Posterior vena cava (tissue), 2 donors: ENCODE measurements at places on chromosomes 5 and 9. TPM values are rescaled to one million over a fixed set of nuclear protein-coding genes. Genes with fewer than 3 reads are reported as not detected.

GRCh38 chr5:124157320-124157719 lies 589.1 kb downstream of the ZNF608 start:
- no peak for DNase-seq

DNA sequence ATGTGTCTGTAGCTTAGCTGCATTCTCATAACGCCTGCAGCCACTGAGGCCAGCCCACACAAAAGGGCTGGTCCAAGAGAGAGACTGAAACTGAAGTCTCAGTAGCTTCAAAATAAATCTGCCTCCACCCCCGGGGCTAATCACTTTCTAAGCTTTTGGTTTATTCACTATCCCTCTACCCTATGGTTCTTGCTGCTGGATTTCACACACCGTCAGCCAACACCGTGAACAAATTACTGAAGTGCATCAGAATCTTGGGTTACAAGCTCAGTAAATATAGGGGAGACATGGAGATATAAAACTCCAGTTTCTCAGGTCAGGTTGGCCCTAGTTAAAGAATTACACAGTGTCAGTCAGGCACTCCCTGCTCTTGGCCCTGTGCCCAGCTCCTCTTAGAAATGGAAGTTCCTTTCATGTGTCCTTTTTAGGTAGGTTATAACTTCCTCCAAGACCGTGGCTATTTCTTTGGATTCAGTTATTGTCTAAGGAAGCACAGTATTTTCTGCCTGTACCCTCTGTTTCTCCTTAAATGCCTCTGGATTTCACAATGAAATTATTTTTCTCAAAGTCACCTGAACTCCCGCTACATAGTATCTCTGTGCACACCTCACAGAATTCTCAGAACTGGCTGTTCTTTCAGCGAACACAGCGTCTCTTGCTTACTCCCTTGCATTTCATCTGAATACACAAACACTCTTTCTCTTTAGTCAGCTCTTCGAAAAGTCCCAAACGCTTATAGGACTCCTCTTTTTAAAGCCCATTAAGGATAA lies 112.5 kb downstream of the FAM174A start:
- DNase-seq: no peak

DNA sequence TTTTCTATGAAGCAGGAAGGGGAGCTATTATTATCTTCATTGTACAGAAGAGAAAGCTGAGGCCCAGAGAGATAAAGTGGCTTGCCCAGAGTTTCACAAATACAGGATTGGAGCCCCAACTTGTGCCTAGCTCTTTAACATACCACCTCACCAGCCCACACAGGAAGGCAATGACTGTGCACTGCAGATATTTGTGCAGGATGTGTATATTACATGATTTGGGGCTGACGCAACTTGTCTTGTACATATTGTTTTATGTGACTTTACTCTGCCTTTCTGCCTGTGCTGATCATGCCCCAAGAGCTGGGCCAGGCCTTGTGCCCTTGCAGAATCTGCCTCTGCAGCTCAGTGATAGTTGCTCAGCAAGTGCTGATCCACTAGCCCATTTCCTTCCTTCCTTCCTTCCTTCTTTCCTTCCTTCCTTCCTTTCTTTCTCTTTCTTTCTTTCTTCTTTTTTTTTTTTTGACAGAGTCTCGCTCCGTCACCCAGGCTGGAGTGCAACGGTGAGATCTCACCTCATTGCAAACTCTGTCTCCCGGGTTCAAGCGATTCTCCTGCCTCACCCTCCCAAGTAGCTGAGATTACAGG lies 106.6 kb upstream of the TBCA start:
- DNase-seq: no peak

GRCh38 chr9:6414247-6414641 lies 1.2 kb downstream of the UHRF2 start:
- no peak for DNase-seq

- no peak for DNase-seq
Measured at GRCh38 chr9:36438536-36439236, 38.6 kb upstream of the RNF38 start.

- DNase-seq: no peak
Measured at GRCh38 chr9:83649515-83649914, 26.6 kb downstream of the IDNK start.

DNA sequence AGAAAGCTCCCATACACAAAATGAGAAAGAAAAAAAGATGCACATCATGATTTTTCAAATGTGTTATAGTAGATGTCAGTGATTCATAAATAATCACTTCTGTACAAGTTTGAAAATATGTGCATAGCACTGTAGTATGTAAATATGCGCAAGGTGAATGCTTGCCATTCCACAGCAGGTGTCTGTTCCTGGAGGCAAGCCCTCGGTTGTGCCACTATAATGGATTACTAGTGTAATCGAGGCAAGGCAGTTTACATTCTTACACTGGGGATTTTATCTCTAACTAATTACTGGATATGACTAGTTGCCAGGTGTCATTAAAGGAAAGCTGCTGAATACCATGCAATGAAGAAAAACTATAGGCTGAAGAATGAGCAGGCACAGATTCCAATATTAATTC lies 93.6 kb downstream of the ARHGEF28 start:
- DNase-seq: no peak

GRCh38 chr5:176679365-176680225 lies 32.3 kb downstream of the TSPAN17 start:
- no peak for DNase-seq

- DNase-seq: no peak
Measured at GRCh38 chr5:135986891-135987401, 32.2 kb upstream of the LECT2 start.

GRCh38 chr5:127943061-127943371 lies 140.6 kb upstream of the SLC12A2 start:
- no peak for DNase-seq

DNA sequence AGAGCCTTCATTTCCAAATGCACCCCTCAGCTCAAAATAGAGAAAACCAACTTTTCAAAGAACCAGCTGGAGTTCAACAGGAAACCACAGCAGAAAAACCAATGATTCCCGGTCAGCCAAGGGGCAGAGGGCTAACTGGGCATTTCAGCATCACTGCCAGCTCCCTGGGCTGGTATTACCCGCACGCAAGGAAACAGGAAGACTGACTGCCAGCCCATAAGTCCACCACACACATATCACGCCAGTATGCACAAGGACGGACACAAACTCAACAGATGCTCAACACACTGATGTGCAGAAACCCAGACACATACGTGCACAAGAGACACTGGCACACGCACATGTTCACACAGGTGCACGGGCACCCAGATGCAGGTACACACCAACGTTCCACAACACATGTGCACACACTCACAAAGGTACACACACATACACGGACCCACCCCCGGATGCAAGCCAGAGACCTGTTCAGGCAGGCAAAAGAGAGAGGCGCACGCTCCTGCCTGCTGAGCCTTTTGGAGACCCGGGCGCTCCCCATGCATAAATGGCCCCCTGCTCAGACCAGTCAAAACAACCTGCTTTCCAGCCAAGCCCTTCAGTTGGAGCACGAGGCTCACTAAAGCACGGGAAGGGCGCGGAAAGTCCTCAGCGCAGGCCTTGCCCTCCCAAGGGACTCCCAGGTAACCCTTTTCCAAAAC lies 2.1 kb downstream of the ADAMTS2 start:
- DNase-seq: no peak

DNA sequence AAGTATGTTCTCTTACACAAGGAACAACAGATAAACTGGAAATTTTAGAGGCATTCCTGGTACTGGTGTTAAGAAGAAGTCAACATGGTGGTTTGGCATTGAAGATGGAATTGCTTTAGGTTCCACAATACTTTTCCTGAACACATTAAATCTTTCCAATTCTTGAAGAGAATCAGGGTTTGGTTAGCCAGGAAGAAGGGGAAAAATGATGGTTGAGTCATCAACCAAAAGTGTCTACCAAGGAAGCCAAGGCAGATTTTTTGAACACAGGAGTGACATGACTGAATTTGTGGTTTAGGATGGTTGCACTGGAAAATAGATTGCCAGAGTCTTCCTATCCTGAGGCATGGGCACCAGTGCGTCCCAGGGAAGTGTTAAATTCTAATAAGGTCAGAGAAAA lies 433.4 kb downstream of the TMEM38B start:
- DNase-seq: no peak

DNA sequence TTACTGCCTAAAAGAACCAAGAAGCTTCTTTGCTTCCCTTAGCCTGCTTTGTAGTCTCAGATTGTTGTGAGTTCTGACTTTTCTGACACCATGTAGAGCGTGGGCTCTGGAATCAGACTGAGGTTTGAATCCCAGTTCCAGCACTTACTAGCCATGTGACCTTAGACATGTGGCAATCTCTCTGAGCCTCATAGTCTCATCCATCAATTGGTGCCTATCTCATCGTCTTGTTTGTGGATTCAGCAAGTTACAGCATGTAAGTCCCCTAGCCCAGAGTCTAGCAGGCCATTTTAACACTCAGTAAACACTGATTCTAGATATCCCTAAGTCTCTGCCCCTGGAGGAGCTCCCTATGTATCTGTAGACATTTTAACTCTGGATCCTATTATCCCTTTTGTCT lies 94.7 kb downstream of the ANGPTL2 start:
- no peak for DNase-seq

DNA sequence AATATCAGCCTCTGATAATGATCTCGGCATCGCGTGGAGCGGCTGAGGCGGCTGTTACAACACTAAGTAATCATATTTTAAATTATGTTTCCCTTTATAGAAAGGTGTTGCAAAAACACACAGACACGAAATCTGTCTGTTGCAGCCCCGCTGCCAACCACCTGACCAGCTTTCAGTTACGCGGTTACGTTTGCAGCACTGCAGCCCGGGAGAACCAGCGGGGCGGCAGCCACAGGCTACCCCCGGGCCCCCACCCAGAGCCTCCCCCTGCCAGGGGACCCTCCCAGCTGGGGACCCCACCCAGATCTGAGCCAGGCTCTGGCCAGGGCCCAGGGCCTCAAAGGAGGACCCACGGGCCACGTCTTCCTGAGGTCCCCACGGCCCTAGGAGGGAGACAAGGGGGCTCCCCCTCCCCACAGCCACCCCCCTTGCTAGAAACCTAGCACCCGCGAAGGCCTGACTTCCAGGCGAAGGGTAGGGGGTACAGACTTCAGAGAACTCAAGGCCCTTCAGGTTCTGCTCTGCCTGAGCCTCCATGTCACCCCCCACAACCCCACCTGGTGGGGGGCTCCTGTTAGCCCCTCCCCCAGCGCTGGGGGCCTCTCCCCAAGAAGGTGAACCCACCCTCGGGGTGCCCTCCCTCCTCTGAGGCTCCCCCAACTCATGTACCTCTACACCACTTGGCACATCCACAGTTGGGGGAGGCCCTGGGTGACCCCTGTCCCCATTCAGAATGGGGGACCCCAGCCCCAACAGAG lies 6.0 kb downstream of the NACC2 start:
- peak; percentile 79 for DNase-seq

DNA sequence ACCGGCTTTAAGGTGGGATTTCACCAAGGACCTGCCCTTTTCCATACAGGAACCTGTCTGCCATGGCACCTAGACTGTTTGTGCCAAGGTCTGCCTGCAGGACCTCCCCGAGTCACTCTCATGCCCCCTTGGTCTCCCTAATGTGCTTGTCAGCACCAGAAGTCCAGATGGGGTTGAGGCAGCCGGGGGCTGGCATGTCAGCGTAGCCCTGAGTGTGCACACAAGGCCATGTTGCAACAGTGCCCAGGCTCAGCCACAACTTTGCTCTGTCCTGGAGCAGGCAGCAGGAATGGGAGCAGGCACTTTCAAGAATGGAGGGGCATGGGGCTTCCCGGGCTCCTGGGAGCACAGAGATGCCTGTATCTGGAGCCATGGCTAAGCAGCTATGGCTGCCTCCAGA lies 621.5 kb downstream of the CDH9 start:
- DNase-seq: no peak

DNA sequence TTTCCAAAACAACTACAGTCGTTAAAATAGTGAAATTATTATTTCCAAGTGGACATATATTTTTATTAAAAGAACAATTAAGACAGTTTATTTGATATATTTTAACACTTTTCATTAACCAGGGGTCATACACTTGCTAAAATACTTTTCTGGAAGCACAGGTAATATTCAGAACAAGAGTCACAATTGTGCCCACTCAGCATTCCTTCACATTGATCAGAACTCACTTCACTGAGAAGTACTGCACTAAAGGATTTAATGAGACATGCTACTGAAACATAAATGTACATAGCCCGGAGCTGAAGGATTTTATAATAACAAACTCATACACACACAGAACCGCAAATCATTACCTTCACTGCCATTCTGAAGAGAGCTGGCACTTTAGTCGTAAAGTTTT lies 361.8 kb downstream of the ARL15 start:
- DNase-seq: no peak

GRCh38 chr5:27048510-27048909 lies 10.1 kb upstream of the CDH9 start:
- DNase-seq: no peak

DNA sequence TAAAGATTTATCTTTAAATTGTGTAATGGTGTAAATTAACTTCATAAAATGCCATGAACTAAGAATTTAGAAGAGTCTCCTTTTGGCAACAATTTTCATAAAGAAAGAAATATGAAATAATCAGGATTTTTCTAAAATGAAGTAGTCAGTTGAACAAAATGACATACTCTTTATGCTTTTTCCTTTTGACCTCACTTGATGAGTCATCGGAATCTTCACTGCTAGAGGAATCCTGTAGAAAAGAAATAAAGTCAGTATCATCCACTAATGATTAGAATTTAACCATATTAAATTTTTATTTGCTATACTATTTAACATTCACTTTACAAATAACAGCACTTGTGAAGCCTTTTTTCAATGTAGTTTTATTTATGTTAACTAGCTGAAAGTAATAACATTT lies 26.1 kb downstream of the CHD1 start:
- DNase-seq: no peak

- no peak for DNase-seq
Measured at GRCh38 chr5:61619777-61620518, 287.9 kb downstream of the ZSWIM6 start.

DNA sequence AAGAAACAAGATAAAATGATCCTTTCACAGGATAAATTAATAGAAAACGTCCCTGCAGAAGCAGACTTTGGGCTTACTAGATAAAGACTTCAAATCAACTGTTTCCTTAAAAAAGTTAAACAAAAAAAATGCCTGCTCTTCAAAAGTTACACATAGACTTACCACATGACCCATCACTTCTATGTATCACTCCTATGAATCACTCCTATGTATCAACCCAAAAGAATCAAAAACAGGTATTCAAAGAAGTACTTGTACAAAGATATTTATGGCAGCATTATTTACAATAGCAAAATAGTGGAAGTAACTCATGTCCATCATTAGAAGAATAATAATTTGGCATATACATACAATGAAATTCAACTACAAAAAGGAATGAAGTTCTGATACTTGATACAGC lies 56.3 kb upstream of the PRDM9 start:
- no peak for DNase-seq

GRCh38 chr9:86795047-86795442 lies 152.3 kb downstream of the GAS1 start:
- DNase-seq: no peak

The IL13 gene
- total RNA-seq: not detected

The TMEM171 gene
- 0.14 TPM for total RNA-seq

The MAML1 gene
- total RNA-seq: 22.5 TPM

The ROPN1L gene
- not detected for total RNA-seq

The PTGDS gene
- 547 TPM for total RNA-seq

The PROB1 gene
- total RNA-seq: 8.9 TPM

The MINAR2 gene
- total RNA-seq: not detected

The TMEM161B gene
- 17.2 TPM for total RNA-seq

The LPCAT1 gene
- total RNA-seq: 30.8 TPM

The NREP gene
- total RNA-seq: 37.1 TPM

The C8G gene
- total RNA-seq: 1.4 TPM

The C5orf58 gene
- not detected for total RNA-seq

The SCGB3A2 gene
- not detected for total RNA-seq

The HMCN2 gene
- total RNA-seq: 98.8 TPM

The DND1 gene
- 0.56 TPM for total RNA-seq
